ENCODE measurements at places on chromosomes 16 and 17.

DNA sequence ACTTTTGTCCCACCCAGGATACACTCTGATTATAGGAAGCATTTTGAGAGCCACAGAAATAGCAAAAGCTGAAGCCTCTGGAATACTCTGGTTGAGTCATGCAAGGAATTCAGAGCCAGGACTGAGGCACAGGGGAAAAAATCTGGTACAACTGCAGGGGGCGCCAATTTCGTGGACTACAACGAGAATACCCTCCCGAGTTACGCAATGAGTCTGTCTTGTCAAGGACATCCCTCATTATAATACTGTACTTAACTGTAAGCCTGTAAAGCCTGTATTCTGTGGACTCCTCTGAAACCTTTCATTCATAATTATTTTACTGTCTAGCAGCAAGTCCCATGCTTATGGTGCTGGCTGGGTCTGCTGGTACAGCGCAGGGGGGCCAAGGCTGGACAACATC, 7.8 kb downstream of the HOXB1 start:
- DNase-seq: no peak

GRCh38 chr17:50101346-50102163, 6.4 kb downstream of the PDK2 start:
- no peak for DNase-seq

- no peak for DNase-seq
Measured at GRCh38 chr17:80030730-80031410, 4.8 kb downstream of the TBC1D16 start.

GRCh38 chr17:27555339-27555738, 75.6 kb upstream of the LGALS9 start:
- DNase-seq: no peak

- peak; percentile 98 for DNase-seq
Measured at GRCh38 chr16:2429034-2429770, at the start of gene CCNF. CCNF (plus strand) TSS chr16:2429447; CDS start chr16:2429482, 35 bp downstream.

GRCh38 chr17:63647936-63648335, 25.7 kb downstream of the MAP3K3 start:
- no peak for DNase-seq

- DNase-seq: peak; percentile 27
Measured at GRCh38 chr16:4344983-4345835, 5.9 kb downstream of the PAM16 start.

All from NCI-H187 (cell line).